ENCODE measurements at places on chromosomes 4 and X. TPM values are rescaled to one million over a fixed set of nuclear protein-coding genes. Genes with fewer than 3 reads are reported as not detected.

GRCh38 chrX:38205039-38205438 is 15.6 kb downstream of the SRPX start:
- no peak for DNase-seq

DNA sequence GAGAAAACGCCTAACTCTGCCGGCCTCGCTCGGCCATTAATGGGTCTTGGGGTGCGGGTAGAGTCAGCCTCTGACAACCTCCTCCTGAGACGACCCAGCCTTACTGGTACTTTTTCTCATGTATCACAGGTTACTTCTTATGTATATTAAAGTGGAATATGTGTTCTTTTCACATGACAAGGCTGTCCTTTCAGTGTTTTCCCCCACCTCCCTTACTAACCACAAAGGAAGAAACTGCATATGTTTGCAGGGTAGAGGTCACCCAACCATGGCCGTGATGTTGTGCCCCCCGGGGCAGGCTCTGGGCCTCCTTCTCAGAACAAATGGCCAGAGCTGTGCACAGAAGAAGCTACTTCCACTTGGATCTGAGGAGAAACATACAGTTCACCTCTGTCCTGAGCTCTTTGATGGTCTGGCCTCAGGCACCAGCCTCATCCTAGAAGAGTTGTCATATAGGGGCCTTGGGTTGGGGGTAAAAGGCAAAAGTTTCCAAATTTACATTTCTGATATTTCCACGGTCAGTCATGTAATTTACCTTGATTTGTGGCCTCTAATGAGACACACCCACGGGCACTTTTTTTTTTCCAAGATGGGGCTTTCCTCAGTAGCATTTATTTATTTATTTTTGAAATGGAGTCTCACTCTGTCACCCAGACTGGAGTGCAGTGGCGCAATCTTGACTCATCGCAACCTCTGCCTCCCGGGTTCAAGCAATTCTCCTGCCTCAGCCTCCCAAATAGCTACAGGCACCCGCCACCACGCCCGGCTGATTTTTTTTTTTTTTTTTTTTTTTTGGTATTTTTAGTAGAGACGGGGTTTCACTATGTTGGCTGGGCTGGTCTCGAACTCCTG is 1.9 kb downstream of the SOWAHD start:
- DNase-seq: no peak

DNA sequence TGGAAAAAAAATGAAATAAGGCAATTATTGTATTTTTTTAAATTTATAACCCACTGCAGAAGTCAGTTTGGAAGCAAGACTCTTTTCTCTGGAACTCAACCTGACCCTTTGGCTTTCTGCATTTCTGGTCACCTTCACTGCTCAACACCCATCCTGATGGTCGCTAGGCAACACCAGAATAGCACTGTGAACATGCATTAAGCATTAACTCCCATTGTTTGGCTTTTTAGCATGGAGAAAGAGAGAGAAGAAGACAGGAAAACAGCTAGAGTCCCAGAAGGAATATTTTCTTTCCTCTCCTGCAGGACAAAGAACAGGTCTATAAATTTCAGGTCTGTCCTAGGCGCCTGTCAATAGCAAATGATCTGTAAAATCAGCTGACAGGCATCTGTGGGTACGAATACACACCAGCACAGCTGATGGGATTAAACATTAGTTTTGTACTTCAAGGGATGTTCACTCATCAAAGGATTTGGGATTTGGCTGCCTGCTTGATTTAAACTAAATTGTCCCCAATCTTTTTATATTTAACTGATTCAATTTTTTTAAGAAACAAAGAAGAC is 137.2 kb upstream of the ETNPPL start:
- DNase-seq: no peak

GRCh38 chrX:103157496-103158316 is 57.2 kb upstream of the BEX4 start:
- peak; percentile 41 for DNase-seq

GRCh38 chr4:176186067-176186466 is 9.3 kb downstream of the SPATA4 start:
- no peak for DNase-seq

Gene SNX25
- 16.1 TPM for total RNA-seq

Gene LAMTOR3
- 21.5 TPM for total RNA-seq

Gene OCIAD1
- 103 TPM for total RNA-seq

DNA sequence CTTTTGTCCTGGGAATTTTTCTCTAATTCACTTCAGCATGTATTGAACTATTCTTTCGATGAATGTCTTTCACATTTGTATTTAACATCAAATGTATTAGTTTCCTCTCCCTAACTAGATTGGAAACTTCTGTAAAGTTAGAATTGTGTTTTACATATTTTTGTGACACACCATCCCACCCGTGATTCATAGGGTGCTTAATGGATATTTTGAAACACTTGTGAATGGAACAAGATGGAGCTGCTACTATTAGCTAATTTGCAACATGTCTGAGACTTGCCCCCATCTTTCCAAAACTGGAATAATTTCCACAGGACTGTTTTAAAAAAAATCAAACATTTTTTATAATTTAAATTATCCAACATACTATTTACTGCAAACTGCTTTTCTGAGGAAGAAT is 30.2 kb upstream of the GNPDA2 start:
- no peak for DNase-seq

DNA sequence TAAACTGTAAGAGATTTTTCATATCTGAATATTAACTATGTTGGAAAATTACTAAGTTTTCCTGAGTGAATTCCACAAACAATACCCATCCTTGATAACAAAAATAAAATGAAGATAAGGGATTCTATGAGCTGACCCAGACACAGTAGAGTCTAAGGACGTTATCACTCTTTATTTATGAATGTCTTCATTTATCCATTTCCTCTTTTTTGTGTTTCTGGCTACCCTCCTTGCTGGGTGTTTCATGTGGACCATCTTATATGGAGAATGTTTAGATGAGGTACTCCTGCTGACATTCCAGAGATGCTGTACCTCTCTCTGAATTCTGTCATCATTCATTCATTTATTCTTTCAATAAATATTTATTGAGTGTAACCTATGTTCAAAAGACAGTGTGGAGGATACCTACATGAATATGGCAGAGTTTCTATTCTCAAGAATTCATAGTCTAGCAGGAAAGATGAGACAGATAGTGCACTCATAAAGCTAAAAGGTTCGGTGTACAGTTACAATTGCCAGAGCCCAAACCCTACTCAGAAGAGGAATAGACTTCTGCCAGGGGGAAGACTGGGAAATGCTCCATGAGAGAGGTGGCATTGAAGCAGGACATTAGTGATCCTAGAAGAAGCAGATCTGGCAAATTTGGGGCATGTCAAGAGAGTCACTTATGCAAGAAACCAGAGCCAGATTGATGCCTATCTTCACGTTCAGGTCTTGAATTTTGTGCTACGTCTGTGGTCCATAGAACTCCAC is 195.8 kb downstream of the MAML3 start:
- no peak for DNase-seq

Gene FRMD7
- total RNA-seq: not detected

- no peak for DNase-seq
These were observed 146.6 kb upstream of the TBL1X start for GRCh38 chrX:9318213-9318612.

- no peak for DNase-seq
These were observed 23.3 kb downstream of the HAND2 start for GRCh38 chr4:173506597-173507211.

- DNase-seq: no peak
These were observed 68.1 kb downstream of the FHDC1 start for GRCh38 chr4:153004081-153004850.

Gene CSAG2
- not detected for total RNA-seq

DNA sequence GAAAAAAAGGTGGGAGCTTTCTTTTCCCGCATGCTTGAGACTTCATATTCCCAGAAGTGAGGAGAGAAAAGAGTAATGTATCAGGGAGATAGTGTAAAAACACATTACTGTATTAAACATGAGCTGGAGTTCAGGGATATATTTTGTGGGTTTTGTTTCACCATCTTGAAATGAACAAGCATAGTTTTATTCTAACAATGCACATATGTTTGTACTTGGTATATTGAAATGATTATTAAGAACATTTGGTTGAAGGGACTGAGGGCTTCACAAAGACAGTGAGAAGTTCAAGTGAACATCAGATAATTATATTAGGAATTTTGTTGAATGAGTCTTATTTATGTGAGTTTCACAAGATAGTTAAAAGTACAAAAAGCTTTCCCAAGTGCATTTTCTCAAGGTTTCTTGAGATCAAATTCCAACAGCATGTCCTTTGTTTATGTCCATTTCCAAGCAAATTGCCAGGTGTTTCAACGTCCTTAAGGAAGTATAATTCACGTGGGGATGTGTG is 368.8 kb downstream of the ANKRD50 start:
- DNase-seq: no peak

DNA sequence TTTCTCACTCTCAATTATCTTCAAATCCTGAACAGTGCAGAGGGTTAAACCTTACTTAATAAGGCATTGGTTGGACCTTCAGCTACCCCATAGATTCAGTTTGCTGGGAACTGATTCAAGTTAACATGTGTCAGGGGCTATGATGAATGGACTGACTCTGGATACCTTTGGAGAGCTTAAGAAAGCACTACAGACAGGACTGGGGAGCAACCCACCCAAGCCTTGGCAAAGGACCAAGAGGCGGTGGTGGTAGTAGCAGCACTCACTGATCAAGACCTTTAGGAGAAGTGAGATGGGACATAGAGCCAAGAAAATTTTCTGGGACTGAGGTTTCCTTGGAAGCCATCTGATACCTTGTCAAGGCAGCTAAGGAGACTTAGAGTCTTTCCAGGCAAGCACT is 43.0 kb upstream of the TAPT1 start:
- no peak for DNase-seq

Gene TLR1
- 1.3 TPM for total RNA-seq

All from Calu3 (cell line).